Suppressor macrophage (primary cell): ENCODE measurements at places on chromosomes 16 and 17.

DNA sequence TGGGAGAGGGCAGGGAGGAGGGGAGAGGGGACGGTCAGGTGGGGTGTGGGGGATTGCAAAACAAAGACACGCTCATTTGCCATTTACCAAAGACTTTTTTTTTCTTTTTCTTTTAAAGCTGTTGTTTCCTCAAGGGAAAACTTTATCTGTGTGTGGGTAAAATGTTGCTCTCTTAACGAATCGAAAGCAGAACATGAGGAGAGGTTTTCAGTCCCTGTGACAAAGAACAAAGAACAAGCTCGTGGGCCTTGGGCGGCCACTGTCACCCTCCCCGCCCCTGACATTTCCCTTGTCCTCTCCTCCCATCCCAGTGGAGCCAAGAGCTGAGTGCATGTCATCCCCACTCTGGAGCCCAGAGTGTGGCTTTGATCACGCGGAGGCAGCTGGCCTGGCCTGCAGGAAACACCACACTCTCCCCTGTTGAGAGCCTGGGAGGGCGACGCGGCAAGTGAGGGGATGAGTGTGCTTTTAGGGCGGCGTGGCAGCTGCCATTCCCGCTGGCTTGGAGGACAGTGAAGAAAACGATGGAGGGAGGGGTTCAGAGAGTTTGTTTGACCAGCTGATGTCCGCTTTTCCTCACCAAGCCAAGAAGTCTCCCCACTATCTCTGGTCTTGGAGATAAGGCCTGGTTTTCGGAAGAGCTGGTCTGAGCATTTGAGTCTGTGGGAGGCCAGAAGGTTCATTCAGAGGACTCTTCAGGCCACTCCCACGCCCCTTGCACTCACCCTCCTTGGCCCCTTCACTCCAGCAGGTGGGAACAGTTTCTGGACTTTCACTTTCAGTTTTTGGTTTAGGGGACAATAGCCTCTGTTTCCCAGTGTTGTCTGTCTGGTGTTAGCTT is 11.4 kb downstream of the CCR7 start:
- peak; percentile 56 for DNase-seq

GRCh38 chr16:85137323-85138072 is 25.2 kb upstream of the CIBAR2 start:
- DNase-seq, result peak; percentile 87

- DNase-seq, result no peak
Measured at GRCh38 chr17:60724647-60725046, 47.0 kb downstream of the BCAS3 start.

- DNase-seq, result no peak
Measured at GRCh38 chr17:58564971-58565370, 50.5 kb upstream of the MTMR4 start.

GRCh38 chr17:2058586-2059546 is 4.0 kb downstream of the HIC1 start:
- DNase-seq, result peak; percentile 86

DNA sequence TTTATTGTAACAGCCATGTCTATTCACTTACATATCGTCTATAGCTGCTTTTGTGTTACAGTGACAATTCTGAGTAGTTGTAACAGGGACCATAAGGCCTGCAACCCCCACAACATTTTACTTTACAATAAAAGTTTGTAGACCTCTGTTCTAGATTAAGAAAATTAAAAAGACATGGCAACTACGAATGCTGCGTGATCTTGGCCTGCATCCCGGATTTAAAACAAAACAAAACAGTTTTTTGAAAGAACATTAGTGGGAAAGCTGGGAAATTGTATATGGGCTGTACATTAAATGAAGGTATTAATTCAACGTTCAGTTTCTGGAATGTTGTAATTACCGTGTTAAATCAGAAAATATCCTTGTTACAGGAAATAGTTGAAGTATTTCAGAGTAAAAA is 64.1 kb downstream of the RMI2 start:
- no peak for DNase-seq

- DNase-seq, result no peak
Measured at GRCh38 chr17:75998327-75998795, 2.3 kb upstream of the CDK3 start.

DNA sequence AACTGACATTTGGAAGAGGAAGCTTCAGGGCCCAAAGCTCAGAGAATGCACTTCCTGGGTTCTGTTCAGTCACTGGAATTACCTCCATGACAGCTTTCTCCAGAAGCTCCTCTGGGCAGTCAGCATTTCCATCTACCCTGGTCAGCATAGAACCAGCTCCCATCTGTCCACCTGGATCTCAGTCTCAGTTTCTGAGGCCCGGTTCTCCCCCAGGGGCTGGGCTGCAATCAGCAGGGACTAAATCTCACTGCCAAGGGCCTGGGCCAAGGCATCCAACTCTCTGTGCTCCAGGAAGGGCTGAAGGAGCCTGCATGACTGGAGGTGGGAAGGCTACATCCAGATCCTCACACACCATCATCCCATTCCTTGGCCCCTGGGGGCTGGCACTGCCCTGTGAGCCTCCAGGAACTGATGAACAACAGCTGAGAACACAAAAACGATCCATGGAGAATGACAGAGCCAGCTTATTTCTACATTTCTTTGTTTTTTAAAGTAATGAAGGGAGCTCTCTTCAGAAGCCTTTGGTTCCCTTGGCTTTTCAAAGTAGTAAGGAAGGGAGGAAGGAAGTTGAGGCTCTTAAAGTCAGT is 66.3 kb upstream of the MRTFB start:
- DNase-seq, result peak; percentile 25

DNA sequence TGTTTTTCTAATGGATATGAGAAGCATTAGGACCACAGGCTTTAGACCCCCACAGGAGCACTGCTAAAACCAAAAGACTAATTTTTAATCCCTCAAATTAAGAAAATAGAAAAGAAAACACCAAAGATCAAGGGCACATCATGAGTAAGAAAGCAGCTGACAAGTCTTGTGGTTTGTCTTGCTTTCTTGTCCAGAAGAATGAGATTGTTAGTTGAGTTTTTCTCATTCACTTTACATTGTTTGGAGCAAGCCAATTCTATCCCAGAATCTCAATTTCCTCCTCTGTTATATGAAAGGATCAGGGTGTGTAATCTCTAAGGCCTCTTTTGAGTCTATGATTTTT is 899.0 kb downstream of the KCNJ2 start:
- no peak for DNase-seq

DNA sequence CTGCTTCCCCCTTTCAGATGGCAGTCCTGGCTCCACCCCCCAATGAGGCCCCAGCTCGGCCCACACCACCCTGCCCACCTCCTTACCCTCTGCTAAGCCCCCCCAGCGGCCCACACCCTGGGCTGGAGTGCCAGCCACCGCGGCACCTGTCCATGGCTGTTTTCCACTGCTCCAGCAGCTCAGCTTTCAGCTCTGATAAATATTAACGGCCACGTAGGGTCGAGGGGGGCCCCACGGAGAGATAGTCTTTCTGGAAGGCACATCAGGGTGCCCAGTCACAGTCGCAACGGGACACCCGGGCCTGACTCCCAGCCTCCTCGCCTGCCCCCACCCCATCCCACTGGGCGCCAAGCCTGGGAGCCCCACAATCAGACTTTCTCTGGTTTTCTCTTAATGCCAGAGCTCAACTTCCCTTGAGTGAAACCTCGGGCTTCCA is 46.5 kb upstream of the CIBAR2 start:
- DNase-seq, result no peak

GRCh38 chr17:39277110-39277509 is 51.4 kb upstream of the STAC2 start:
- no peak for DNase-seq

- no peak for DNase-seq
Measured at GRCh38 chr17:41635121-41636097, 11.0 kb upstream of the KRT17 start.

DNA sequence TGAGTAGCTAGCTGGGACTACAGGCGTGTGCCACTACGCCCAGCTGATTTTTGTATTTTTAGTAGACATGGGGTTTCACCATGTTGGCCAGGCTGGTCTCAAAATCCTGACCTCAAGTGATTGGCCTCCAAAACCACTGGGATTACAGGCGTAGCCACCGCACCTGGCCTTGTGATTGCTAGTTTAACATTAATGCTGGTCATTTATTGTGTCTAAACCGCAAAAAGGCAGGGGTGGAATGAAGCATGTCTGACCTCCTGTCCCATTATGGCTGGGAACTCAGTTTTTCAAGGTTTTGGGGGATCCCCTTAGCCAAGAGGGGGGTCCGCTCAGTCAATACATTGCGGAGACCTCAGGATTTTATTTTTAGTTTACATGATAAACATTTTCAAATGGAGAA is 10.7 kb upstream of the CNGB1 start:
- no peak for DNase-seq

GRCh38 chr16:12447556-12447955 is 356.1 kb downstream of the CPPED1 start:
- DNase-seq, result no peak

DNA sequence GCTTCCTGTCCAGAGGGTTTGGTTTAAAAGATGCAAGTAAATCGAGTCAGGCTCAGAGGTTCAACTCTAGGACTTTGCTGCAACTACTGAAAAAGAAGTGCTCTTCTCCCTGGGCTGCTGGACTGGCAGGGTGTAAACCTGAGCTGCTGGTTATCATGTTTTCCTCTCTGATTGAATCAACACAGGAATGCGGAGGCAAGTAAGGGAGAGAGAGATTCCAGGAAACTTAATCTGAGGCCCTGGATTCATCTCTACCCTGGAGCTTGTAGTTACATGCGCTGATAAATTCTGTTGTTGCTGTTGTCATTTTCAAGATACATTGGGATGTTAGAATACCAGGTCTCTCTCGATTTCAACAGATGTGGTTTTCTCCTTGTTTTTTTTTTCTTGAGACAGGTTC is 8.2 kb upstream of the HS3ST3A1 start:
- no peak for DNase-seq

GRCh38 chr16:17241264-17241835 is 229.4 kb downstream of the XYLT1 start:
- no peak for DNase-seq

DNA sequence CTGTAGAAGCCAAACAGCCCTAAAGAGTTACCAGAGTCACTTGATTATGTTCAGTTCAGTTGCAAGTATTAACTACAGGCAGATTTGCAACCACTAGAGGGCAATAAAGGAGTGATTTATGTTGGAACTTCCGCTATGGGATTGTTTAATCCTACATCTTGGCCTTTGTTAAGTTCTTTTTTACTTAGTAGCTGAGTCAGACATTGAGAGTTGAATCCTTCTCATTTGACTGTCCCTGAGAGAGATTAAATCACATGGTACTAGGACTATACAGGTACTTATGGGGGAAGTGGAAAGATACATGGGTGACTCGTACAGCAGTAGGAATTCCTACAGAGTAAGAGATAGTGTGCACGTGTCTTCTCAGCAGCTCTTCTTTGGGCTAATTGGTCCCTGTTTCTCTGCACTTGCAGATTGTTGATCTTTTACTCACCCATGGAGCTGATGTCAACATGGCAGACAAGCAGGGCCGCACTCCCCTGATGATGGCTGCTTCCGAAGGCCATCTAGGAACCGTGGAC is 40.3 kb downstream of the CYB561 start:
- DNase-seq, result peak; percentile 62

- no peak for DNase-seq
Measured at GRCh38 chr17:82658331-82658730, 10.1 kb upstream of the WDR45B start.

DNA sequence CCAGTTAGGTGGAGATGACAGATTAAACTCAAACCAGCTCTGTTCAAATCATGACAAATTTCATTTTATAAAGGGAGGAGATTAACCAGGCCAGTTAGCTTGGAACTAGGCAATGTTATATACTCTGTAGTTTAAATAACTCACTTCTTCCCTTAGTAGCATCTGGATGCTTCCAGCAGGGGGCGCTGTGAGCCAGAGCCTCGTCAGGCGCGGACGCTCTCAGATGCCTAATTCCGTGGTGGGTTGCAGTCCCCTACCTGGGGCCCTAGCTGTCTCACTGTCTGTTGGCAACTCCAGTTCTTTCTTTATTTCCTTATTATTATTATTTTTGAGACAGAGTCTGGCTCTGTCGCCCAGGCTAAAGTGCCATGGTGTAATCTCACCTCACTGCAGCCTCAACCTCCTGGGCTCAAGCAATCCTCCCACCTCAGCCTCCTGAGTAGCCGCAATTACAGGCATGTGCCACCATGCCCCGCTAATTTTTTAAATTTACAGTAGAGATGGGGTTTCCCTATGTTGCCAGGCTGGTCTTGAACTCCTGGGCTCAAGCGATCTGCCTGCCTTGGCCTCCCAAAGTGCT is 17.3 kb upstream of the WFDC1 start:
- peak; percentile 66 for DNase-seq

- no peak for DNase-seq
Measured at GRCh38 chr17:46044989-46045388, 45.9 kb downstream of the STH start.

GRCh38 chr17:39325528-39326240 is 75.7 kb downstream of the FBXL20 start:
- peak; percentile 68 for DNase-seq

DNA sequence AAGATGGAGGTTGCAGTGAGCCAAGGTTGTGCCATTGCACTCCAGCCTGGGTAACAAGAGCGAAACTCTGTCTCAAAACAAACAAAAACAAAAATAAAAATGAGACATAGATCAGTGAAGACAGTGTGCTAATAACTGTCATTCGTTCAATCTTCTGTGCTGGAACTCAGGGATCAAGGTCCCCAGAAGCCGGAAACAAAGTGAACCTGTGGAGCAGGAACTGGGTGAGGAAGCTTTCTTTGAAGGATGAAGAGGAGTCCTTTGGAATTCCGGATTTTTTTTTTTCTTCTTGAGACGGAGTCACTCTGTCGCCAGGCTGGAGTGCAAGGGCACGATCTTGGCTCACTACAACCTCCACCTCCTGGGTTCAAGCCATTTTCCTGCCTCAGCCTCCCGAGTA is 2.1 kb upstream of the SLC2A4 start:
- DNase-seq, result no peak

GRCh38 chr17:41544491-41544892 is 16.4 kb upstream of the KRT19 start:
- DNase-seq, result no peak

- DNase-seq, result no peak
Measured at GRCh38 chr16:7547736-7548135, 215.1 kb downstream of the RBFOX1 start.

DNA sequence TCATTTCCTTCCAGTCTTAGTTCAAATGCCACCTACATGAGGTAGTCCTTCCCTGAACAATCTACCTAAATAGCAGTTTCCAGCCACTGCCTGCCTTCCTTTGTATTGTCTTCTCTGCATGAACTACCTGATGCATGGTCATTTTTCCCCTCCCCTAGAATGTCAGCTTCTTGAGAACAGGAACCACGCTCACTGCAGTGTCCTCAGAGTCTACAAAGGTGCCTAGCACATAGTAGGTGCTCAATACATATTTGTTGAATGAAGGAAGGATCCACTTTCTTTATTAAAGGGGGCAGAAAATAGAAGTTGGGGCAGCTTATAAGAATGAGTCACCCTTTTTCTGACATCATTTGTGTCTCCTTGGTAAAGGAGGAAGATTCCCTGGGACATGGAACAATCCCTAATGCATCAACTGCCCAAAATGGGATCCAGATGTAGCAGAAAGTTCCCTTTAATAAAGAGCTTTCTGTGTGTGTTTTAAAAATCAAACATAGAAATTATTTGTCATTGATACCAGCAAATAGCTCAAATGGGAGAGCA is 4.4 kb upstream of the CYLD start:
- DNase-seq, result no peak

GRCh38 chr16:87457709-87458423 is 35.0 kb downstream of the ZCCHC14 start:
- peak; percentile 59 for DNase-seq

- DNase-seq, result no peak
Measured at GRCh38 chr16:9050102-9050830, 41.2 kb upstream of the HAPSTR1 start.
